ENCODE measurements at places on chromosomes 3 and 15.

GRCh38 chr3:138972941-138973340 is 25.9 kb downstream of the FOXL2NB start:
- no peak for DNase-seq

GRCh38 chr3:8996681-8997121 is 33.4 kb upstream of the RAD18 start:
- peak; percentile 73 for DNase-seq

- no peak for DNase-seq
Measured at GRCh38 chr15:90680371-90680935, 36.7 kb upstream of the BLM start.

GRCh38 chr3:180229113-180229512 is 192.4 kb upstream of the PEX5L start:
- no peak for DNase-seq

DNA sequence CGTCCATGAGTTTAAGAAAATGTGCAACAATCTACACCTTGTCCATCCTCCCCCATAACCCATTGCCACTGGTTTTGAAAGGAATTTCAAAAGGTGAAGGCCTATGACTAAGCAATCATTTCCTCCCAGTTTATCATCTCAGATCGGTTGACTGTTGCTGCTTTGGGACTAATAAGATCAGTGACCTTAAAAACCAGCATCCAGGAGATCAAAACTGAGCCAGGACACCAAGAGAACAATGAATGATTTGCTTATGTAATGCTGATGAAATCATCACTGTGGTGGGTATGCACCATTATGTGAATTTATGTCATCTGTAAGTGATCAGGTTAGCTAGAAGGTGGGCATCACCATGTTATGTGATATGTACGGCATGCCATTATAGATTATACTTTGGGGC is 195.5 kb downstream of the SSR3 start:
- DNase-seq = no peak

DNA sequence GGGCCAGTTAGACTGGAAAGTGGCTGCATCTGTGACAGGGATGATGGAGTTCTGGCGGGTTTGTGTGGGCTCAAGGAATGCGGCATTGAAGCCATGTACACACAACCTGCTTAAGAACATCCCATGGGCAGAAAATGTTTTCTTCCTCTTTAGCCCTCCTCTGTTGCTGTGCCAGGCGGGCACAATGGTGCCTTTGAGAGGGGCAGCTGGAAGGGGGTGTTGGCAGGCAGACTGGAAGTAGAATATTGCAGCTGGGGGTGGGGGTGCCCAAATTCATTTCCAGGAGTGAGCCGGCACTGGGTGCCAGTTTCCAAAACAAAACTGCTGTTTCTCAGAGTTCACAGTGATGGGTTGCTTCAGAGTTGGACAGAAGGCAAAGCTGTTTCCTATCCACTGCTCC is 91.8 kb upstream of the ETV5 start:
- DNase-seq = peak; percentile 62

GRCh38 chr15:69802432-69802831 is 295.3 kb downstream of the TLE3 start:
- no peak for DNase-seq

DNA sequence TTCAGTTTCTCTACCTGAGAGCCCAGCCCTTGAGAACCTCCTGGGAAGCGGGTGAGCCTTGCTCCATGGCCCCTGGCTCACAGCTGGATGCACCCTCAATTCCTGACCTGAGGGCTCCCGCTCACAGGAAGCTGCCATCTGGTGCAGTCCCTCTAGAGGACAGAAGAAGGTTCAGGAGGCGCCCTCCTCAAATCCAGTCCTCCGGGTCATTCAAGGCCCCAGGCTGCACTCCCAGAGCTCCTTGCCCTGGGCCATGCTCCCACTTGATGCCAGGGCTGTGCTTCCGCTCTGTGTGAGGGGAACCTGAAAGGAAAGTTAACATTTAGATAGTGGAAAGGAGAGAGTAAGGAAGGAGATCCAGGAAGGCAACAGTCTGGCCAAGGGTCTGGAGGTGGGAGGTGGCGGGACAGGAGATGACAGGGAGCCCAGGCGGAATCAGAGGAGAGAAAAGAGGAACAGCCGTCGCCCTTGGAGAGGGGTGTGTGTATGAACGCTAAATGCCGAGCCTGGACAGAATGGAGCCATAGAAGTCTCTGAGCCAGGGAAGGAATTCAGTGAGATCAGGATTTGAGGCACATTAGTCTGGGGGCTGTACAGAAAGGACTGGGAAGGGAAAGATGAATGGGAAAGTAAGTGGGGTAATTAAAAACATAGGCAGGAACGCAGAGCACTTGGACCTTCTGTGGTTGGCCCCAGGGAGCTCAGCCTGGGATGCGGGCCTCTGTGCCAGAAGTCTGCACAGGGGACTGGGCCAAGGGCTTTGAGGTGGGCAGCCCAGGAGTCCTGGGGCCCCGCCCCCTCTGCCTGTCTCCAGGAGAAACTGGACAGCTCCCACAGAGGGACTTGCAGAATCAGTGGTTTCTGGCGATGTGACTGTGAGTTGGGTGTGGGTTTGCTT is 26.1 kb downstream of the TBC1D21 start:
- DNase-seq = no peak

DNA sequence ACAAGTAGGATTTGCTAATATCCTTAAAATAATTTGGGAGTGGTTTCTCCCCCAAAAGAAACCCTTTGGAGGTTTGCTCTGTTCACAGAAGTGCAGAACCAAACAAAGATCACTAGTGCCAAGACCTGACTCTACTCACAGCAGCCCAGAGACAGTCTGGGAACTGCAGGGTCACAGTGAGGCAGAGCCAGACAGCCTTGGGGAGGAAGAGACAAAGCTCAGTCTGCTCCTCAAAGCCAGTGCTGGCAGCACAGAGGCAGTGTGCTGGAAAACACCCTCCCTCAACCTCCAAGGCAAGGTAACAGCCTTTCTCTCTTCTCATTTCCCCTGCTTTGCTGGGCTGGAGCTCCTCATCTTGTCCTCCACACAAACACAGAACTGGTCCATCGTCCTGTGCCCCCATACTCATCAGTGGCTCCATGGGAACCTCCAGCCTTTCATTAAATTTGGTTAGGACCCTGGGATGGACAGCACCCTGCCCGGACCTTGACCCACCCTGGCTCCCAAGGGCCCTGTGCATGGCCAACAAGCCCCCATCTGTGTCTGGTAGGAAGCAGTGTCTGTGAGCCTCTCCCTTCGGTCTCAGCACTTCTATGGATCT is 12.6 kb downstream of the RAB6B start:
- DNase-seq = no peak

DNA sequence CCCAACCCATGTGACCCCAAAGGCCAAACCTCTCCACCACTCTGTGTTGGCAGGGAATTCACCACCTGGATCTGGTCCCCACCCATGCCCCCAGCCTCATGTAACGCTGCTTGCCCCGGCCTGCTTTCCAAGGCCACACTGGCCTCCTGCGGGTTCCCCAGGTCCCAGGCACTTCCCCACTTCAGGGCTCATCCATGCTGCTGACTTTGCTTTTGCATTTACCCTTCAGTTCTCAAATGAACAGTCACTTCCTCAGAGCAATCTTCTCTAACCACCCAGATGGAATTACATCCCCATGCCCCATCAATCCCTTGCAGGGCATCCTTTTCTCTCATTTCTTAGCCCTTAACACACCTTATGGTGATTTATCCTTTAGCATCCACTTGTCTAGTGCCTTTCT is 9.2 kb downstream of the DAPK2 start:
- no peak for DNase-seq

- peak; percentile 16 for DNase-seq
Measured at GRCh38 chr15:42084465-42085235, 9.7 kb downstream of the PLA2G4D start.

DNA sequence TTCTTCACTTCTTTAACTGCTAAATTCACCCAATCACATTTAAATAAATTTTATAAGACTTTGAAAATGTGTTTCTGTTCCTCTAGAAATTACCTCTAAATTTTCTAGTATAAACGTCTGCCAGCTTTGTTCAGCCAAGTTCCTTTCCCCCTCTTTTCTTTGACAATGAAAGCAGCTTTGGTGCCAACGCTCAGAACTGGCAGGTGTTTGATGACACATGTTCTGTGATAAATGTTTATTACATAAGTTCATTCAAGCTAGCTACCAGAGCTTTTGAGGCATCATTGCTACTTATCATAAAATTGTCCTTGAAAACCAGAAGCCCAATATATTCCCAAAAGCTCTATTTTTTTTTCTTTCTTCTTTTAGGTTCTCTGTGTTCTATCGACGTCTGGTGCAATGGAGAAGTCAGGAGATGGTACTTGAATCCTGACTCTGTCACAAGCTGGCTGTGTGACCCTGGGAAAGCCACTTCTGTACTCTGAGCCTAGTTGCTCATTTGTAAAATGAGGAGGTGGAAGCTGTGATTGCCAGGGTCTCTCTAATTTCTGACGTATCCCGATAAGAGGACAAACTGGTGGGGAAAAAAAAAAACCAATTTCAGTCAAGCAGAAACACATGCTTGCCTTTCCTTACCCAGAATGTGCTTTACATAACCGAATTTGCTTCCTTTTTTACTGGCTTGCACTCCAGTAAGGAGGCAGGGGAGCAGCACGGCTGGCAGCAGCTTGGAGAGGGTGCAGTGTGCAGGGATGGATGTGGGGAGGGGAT is 187.1 kb upstream of the LPP start:
- DNase-seq = peak; percentile 8

- no peak for DNase-seq
Measured at GRCh38 chr3:42700366-42701288, 2.0 kb downstream of the HHATL start.

DNA sequence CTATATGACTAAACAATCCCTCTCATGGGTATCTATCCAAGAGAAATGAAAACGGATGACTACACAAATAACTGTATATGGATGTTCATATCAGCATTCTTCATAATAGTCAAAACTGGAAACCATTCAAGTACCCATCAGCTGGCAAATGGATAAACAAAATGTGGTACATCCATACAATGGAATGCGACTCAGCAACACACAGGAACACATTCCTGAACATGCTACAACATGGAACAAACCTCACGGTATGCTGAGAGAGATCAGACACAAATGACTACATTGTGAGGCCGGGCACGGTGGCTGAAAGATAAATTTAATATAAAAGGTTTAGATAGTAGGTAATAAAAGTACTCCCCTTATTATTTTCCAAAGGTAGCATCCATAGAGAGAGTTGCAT is 42.6 kb downstream of the CCR4 start:
- DNase-seq = no peak

DNA sequence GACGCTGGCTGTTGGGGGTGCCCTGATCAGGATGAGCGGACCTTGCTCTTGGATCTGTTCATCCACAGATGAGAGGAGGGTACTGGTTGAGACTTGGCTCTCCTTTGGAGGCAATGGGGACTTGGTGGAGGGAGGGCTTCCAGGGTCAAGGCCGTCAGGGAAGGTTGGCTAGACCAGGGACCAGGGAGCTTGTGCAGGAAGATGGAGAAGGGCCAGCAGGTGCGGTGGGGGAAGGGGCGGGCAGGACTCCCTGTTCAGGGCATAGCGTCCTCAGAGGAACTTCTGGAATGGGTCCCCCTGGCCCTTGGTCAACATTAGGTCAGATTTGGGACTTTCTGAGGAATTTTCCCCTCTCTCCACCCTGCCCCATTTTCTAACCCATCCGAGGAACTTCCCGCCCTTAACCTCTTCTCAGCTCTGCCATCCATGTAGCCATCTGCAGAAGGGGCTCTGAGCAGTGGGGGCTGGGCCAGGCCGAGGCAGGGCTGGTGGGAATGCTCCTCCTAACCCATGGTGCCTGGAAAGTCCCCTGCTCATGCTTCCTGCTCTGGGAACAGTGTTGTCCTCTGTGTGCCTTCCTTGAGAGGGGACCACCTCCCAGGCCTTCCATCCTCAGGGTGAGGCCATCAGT is 11.5 kb downstream of the SNX33 start:
- DNase-seq = no peak

GRCh38 chr3:48558493-48559134 is 2.0 kb upstream of the PFKFB4 start:
- no peak for DNase-seq

- DNase-seq = no peak
Measured at GRCh38 chr3:58683001-58683458, 16.5 kb upstream of the FAM3D start.

DNA sequence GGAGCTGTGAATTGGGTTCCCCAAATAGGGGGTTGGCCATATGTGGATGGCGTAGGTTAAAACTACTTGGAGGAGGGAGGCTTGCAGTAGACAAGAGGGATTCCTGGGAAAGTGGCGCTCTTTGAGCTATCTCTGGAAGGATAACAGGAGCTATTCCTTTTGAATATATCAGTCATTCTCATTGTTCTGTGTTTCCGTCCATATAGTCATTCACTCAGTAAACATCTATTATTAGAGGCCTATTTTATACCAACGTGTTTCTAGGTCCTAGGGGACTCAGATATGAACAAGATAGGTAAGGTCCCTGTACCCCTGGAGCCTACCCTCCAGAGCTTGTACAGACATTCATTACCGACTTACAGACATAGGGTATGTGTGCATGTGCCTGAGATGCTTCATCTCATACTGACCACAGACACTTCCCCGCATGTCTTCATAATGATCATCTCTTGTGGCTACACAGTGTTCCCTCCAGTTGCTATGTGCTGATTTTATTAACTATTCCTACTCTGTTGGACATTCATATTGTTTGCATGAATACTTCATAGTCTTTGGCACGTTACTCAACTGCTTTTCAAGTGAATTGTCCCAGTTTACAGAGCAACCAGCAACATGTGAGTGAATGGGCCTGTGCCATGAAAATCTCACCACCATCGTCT is 55.8 kb upstream of the VILL start:
- no peak for DNase-seq

Measured in occipital lobe (tissue), 3 donors.